Amygdala (tissue), 56 donors: ENCODE measurements at places on chromosomes 2 and 18.

DNA sequence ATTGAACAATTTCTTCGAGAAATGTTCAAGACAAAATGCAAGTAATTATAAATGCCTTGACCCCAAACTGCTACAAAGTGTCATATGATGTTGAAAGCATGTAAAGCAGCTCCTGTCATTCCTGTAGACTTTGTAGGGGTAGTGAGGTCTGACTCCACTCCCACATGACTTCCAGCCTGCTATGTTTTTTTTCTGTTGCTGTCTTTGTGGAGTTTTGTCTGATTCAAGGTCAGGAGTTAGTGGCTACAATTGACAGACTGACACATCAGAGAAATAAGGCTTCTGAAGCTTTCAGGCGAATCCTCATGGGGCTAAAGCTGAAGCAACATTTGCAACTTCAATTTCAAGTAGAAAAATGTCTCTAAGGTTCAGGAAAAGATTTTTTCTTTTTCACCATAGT is 63.9 kb upstream of the CCDC195 start:
- DNase-seq: no peak

DNA sequence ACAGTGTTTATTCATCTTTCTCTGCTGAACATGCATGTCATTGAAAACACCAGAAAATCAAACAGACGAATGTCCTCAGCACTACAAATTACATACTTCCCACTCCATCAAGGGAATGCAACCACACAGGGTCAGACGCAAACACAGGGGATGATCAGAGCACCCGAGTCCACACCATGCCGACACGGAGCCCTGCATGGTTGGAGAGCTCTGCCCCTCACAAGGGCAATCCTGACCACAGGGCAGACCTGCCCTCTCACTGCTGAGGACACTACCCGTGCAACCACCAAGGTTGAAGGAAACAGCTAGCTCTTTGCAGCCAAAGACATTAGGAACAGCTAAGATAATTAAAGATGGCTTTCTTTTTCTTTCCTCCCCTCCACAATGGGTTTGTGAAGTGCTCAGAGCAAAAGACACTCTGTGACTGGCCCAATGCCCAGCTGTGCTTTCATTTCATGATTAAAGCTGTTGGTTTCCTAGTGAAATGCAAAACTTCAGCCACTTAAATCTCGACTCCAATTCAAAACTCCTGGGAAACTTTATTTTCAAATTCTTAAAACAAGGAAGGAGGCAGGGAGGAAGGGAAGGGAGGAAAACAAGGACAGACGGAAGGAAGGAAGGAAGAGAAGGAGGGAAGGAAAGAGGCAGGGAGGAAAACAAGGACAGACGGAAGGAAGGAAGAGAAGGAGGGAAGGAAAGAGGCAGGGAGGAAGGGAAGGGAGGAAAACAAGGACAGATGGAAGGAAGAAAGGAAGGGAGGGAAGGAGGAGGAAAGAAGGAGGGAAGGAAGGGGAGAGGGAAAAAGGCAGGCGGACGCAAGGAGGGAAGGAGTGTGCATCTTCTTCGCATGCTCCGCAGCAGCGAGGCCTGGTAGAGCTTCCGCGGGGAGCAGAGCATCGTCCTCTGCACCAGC is 65.8 kb downstream of the NDUFA10 start:
- peak; percentile 59 for DNase-seq

- no peak for DNase-seq
Observed at GRCh38 chr18:74916773-74917393, 292.1 kb downstream of the PTGR3 start.

- no peak for DNase-seq
Observed at GRCh38 chr2:82735336-82735735, 1723.7 kb downstream of the SUCLG1 start.

DNA sequence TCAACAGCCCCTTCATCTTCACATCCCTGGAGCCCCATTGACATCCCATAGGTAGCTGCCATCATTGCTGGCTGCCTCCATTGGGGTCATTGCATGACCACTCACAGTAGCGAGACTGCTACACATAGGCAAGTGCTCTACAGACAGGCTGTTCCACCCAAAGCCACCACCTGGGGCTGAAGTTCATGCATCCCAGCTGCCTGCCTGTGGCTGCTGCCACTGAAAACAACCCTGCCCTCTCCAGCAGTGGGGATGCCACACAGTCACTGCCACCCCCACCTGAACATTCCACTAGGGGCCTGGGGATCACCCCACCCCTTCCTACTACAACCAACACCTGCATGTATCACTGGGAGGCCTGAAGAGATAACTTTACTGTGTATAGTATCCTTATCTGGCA is 59.5 kb upstream of the CTAGE1 start:
- no peak for DNase-seq

DNA sequence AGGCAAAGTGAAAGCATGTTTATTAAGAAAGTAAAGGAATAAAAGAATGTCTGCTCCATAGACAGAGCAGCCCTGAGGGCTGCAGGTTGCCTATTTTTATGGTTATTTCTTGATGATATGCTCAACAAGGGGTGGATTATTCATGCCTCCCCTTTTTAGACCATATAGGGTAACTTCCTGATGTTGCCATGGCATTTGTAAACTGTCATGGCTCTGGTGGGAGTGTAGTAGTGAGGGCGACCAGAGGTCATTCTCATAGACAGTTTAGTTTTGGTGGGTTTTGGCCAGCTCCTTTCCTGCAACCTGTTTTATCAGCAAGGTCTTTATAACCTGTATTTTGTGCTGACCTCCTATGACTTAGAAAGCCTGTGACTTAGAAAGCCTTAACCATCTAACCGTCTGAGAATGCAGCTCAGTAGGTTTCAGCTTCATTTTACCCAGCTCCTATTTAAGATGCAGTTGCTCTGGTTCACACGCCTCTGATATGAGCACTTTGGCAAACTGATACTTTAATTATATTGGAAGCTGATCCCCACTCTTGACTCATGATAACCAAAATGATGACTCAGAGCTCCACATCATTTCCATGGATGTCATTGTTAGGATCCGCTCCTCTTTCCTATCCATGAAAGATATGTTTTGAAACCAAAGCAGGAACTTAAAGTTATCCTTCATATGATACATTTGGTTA is 14.5 kb upstream of the ERMN start:
- DNase-seq: no peak

GRCh38 chr2:170163411-170164065 is 14.4 kb upstream of the MYO3B start:
- DNase-seq: no peak

- DNase-seq: no peak
Observed at GRCh38 chr18:48038636-48039035, 108.2 kb upstream of the SMAD2 start.

- no peak for DNase-seq
Observed at GRCh38 chr2:64228918-64229317, 84.7 kb upstream of the PELI1 start.

DNA sequence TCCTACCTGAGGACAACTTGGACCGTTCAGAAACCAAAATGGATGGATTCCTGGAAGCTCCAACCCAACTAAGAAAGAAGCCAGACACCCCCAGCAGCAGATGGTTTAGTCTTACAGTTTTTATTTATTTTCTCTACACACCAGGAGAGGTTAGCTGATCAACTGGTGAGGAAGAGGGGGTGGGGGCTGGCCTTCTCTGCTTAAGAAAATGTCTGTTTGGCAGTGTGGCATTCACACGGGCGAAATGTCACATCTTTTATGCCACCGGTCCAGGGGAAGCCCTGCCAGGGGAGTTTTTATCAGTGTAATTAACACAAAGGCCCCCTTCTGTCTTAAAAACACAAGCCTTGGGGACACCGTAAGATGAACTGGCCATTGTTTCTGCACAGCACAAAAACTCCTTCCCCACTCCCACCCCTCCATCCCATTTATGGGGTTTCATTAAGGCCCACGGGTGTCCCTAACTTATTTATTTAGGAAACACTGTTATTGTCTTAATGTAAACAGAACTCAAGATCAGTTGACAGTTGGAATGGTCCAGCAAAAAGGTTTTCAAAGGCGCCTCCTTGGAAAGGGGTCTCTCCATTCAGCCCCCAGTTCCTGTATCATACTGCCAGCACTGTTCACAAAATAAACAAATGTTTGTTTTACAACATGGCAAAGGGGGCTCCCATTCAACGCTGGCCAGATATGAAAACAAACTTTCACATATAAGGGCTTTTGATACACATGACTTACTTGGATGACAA is 217.0 kb downstream of the C1D start:
- DNase-seq: no peak

GRCh38 chr18:28684746-28685355 is 507.9 kb upstream of the CDH2 start:
- no peak for DNase-seq

DNA sequence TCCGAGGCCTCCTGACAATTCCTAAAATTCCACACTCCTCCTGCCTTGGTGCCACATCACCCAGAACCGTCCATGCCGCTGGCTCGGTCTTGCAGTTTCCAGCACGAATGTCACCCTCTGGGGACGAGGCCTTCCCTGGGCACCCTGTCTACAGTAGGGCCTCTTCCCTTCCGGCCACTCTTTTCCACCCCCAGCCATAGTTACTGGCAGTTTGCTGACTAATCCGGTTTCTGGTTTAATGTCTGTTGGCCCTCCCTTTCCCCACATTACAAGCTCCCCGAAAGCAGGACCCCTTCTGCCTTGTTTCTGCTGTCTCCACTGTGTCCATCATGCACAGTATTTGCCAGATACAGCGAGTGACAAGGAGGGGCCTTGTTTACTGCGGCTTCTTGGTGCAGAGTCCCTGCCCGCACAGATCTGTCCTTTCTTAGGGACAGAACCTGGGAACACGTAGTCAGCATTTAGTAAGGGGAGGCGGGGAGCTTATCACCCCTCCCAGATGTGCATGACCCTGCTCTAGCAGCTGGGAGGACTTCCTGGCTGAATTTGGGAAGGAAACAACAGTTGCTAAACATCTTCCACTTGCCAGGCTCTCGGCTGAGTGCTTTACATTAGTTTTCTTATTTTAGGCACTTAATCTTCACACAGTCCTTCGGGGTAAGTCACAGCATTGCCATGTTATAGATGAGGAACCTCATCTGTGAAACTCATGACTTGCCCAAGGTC is 23.6 kb upstream of the CATIP start:
- no peak for DNase-seq

GRCh38 chr2:161681046-161681445 is 56.8 kb downstream of the SLC4A10 start:
- no peak for DNase-seq

DNA sequence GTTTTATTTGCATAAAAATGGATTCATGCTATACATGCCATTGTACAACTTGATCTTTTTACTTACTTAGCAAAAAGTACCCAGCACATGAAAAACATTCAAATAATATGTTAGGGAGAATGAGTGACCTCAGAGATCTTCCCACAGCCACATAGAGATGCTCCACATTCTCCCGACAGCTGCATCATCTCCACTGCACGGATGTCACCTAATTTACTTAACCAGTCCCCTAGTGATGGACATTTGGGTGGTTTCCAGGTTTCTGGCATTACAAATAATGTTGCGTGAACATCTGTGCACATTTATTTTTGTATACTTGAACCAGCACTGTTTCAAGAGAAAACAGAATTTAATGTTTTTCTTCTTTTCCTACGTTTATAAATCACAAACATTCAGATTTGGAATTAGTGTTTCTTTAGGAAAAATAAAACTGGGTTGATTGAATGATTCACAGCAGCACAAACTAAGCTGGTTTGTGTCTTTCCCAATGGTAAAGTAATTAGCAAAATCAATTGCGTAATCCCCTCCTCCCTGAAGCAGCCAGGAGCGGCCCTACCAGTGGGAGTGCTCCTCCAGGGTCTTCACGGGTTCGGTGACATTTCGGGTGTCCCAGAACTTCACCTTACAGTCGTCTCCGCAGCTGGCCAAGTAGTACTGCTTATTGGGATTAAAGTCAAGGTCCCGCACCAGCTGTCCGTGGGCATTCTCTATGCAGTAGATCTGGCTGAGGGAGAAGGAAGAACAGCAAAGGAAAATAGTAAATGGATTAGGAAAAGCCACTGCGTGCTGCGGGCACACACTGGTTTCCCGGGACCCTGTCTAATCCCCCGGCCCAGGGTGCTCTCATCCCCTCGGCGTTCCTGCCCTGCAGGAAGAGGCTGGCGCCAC is 183.9 kb downstream of the EIPR1 start:
- no peak for DNase-seq

GRCh38 chr2:98731894-98732349 is 990 bp upstream of the MGAT4A start:
- DNase-seq: no peak

DNA sequence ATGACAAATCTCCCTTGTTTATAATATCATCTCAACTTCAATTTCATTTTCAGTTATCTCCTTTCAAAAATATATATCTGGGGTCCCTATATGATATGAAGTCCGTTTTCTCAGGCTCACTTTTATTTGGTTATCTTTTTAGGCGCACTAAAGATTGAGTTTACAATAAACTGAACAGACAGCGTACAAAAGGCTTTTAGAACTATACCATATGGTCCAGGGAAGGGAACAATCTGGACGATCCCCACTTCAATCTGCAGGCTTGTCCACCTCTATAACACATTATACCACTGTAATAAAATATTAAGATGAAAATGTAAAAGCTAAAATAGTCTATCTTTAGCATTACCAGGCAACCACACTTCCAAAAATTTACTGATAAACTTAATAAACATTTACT is 289.9 kb downstream of the ZEB2 start:
- no peak for DNase-seq

GRCh38 chr2:15159751-15160177 is 401.4 kb downstream of the NBAS start:
- no peak for DNase-seq

DNA sequence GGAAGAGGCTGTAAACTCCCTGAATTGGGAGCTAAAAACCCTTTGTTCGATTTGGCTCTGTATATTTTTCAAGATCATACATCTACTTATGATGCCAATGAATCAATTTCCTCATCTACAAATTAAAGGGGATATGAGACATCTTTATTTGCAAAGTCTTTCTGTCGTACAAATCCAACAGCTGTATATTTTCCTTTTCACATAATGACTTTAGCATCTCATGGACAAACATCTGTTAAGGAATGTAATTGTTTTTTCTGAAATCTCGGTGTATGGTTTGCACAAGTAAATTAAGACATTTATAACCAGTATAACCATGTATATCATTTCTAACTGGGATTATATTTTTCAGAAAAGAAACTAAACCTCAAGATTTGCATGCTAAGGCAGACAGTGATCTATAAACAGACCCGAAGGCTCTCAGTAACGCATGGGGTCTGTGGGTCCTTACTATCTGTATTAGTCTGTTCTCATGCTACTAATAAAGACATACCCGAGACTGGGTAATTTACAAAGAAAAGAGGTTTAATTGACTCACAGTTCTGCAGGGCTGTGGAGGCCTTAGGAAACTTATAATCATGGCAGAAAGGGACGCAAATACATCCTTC is 130.8 kb downstream of the SLC8A1 start:
- no peak for DNase-seq

- no peak for DNase-seq
Observed at GRCh38 chr2:228689053-228689452, 507.6 kb upstream of the SPHKAP start.

- DNase-seq: peak; percentile 28
Observed at GRCh38 chr18:62425465-62426190, 97.2 kb upstream of the ZCCHC2 start.

DNA sequence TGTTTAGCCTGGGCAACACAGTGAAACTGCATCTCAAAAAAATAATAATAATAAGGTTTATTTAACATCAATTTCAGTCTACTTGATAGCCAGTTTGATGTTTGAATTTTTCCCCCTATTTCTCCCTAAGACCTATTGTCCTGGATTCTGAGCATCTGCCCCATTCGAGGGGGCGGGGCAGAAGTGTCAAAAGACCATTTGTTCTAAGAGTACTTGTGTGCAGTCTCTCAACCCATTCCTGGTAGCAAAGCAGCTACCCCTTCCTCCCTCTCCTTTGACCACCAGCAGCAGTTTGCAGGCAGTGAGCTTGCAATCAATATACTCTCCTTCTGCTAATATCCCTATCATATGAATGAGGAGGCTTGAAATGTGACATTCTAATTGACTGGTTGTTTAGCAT is 71.9 kb downstream of the VWC2L start:
- no peak for DNase-seq

- no peak for DNase-seq
Observed at GRCh38 chr2:209383212-209383611, 40.6 kb upstream of the MAP2 start.
